Mesenteric fat pad (tissue), 1 donor: ENCODE measurements at places on chromosomes 5 and 9.

GRCh38 chr9:81772144-81772543 is 82.8 kb upstream of the TLE1 start:
- no peak for DNase-seq

GRCh38 chr5:96327722-96328121 is 105.3 kb downstream of the PCSK1 start:
- no peak for DNase-seq

- no peak for DNase-seq
Observed at GRCh38 chr9:36146651-36147050, 10.1 kb downstream of the GLIPR2 start.

- no peak for DNase-seq
Observed at GRCh38 chr5:32780508-32780919, 69.4 kb downstream of the NPR3 start.

DNA sequence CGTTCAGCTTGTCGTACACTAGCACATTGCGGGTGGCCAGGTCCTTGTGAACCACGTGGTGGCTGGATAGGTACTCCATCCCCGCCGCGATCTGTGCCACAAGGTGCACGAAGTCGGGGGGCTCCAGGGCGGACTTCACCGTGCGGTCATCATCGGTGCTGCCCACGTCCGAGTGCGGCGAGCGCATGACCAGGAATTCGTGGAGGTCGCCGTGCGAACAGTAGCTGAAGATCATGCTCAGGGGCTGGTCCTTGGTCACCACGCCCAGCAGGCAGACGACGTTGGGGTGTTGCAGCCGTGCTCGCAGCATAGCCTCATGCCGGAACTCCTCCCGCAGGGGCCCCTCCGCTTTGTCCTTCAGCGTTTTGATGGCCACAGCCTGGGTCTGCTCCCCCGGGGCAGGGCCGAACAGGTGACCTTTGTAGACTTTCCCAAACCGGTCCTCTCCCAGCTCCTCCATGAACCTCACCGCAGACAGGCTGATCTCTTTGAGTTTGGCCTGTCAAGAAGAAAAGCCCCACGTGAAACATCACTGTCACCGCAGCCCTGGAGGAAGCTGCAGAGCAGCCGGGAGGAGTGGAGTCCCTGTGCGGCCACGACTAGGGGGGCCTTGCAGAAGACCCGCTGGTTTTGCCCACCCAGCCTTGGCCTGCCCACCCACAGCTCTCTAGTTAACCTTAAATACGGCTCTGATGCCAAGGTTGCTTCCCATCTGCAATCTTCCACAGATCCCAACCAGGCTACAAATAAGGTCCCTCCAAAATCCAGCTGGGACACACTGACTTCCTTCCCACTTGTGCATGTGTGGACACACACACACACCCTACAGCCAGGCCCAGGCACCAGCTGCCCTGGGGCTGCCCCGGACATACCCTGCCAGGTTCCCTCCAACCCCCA is 225.2 kb downstream of the ROR2 start:
- no peak for DNase-seq

GRCh38 chr9:32399110-32399815 is 14.8 kb downstream of the ACO1 start:
- DNase-seq: no peak

- no peak for DNase-seq
Observed at GRCh38 chr5:54440456-54440893, 15.0 kb upstream of the HSPB3 start.

DNA sequence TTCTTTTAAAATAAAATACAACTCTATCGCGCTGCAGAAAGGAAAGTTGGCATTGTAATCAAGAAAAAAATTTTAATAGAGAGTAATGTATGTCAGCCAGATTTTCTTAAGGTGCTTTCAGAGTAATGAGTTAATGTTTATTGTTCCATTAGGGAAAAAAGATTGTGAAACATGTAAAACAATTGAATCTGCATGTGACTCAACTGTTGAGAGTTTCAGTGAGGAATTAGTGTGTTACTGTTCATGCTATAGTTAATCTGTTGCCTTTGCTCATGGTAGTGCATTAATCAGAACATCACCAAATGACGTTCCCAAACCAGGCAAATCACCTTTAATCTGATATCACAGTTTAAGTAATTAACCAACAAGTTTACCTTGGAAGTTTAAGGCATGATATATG is 600.5 kb downstream of the NR2F1-AS1 start:
- DNase-seq: no peak

DNA sequence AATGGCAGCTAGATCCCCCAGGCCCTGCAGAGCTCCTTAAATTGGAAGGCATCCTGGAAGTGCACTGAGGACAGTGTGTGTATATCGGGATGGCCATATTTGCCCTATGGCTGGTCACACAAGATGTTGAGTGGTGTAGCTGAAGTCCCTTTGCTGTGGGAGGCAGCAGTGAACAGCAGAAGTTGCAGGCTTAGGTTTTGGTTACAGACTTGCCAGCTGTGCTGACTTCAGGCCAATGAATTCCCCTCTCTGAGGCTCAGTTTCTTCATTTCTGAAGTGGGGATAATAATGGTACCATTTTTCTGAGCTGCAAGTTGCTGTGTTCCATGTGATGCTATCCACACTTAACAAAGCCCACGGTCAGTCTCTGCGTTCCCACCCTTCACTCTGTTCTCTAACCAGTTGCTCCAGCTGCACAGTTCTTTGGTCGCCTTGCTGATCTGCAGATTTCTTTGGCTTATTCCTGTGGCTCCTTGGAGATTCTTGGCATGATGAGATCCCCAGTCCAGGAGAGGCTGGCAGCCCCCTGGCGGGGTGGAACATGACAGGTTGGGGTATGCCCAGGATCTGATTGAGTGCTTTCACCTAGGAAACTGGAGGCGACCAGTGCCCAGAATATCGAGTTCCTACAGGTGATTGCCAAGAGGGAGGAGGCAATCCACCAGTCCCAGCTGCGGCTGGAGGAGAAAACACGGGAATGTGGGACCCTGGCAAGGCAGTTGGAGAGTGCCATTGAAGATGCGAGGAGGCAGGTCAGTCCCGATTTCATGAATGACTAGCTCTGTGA is 6.5 kb upstream of the GLE1 start:
- peak; percentile 84 for DNase-seq

DNA sequence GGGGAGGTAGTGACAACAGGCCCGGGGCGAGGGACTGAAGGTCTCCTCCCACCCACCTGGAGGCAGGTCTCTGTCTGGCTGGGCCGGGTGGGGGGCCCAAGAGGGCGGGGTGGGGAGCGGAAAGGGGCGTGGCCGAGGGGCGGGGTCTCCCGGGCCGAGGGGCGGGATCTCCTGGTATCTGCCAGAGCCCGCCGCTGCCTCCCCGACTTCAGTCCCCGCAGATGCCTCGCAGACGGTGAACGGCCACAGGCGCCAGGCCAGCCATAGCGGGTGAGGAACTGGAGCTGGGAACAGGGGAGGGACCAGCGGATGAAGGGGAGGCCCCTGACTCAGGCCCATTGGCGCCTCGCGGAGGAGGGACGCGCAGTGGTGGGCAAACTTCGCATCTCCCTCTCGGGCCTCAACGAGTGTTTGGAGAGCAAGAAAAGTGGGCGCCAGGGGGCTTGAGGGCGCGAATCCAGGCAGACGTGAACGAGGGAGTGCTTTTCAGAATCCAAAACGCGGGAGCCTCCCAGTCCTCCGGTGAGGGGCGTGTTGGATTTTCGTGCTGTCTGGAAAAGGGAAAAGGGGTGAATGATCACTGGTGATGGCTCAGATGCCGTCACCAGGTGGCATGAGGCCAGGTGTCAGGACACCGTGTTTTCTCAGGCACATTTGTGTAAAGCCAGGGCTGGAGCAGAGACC is at the start of gene ADGRD2:
Gene ADGRD2 (plus strand): TSS at position 211 of the 684 bp plus-strand sequence. CDS start 1,216 bp downstream, outside the sequence.
- no peak for DNase-seq

- DNase-seq: peak; percentile 83
Observed at GRCh38 chr9:129319938-129320481, 141.9 kb upstream of the IER5L start.

- no peak for DNase-seq
Observed at GRCh38 chr5:43851741-43852140, 248.8 kb downstream of the NNT start.

DNA sequence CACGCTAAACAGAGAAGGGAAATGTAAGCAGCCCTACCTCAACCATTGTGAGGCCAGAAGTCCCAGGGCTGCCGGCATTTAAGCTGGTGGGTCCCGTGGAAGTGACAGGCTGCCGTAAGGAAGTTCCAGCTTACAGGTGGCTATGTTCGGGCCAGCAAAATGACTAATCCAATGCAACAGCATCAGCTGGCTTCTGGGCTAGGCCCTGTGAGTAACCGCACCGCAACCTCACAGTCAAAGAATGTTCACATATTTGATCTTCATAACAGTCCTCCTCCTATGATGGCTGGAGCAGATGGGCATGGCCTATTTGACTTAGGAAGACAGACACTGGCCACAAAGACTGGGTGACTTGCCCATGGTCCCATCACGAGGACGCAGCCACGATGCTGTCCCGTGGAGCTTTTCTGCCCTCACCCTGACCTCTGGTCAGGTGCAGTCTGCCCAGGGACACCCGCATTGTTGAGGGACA is 88.2 kb downstream of the LIFR start:
- no peak for DNase-seq

DNA sequence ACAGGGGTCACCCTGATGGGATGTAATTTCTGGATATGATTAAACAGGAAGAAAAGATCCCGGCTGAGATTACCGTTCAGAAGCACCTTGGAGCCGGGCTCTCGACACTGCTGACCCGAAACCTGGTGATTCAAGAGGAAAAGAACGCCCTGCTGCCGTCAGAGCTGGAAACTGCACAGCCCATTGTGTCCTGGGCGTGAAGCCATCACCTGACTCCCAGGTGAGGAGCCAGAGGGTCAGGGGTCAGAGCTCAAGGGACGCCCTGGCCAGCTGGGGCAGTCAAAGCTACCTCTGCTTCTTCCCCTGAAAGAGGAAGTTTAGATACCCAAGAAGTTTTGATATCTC is 17.8 kb upstream of the SLC12A7 start:
- no peak for DNase-seq

DNA sequence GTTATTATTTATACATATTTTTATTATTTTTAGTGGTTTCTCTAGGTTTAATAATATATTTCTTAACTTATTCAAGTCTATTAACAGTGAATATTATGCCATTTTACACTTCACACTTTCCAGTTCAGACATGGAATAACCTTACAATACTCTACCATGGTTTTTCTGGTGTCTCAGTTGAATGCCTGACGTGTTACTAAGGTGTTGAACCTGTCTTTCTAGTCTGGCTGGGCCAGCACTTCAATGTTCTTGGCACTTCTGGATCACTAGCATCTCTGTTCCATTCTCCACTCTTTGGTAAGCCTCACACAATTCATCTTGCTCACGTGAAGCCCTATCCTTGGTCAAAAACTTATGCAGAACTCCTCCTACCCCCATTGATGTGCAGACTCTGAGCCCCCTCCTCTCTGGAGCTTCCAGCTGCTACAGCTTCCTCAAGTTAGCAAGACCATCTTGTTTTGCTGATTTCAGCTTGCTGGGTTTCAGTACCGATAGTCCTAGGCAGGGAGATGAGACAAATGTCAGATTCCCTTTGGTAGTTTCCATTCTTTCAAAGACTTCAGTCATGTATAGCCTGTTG is 243.1 kb downstream of the FBXO4 start:
- DNase-seq: no peak

DNA sequence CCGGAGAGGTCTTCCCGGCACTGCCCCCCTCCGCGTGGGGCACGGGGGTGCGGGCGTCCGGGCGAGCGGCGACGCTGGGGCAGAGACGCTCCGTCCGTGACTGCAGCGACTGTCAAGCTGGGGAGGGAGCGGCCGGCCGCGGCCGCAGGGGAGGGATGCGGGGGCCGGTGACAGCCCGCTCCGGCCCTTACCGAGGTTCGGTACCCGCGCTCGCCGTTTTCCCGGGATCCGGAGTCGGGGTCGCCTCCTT is 400 bp downstream of the KDM4C start:
- no peak for DNase-seq

DNA sequence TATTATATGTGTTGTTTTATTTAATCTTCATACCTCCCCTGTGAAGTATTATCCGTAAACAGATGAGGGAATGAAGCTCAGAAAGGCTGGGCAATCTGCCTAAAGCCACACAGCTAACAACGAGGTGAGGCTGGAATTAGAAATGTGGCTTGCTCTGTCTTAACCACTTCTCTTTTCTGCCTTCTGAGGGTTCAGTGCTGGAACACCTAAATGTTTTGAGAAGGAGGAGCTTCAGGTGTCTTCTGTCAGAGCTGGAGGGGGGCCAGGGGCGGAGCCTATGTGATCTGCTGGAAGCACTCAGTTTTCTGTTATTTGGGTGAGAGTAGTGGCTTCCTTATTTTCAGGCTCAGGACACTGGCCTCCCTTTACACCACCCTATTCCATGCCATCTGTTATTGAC is 35.0 kb upstream of the ARAP3 start:
- no peak for DNase-seq

GRCh38 chr9:38619556-38620447 is 594 bp downstream of the ANKRD18A start:
- DNase-seq: no peak

- no peak for DNase-seq
Observed at GRCh38 chr5:79518718-79519117, 4.8 kb upstream of the HOMER1 start.

GRCh38 chr9:74498621-74499095 is 1.5 kb downstream of the RORB start:
- no peak for DNase-seq

GRCh38 chr5:53987101-53987500 is 323.3 kb downstream of the ARL15 start:
- DNase-seq: no peak
